Suppressor macrophage treated with lipopolysaccharide for 1 hour (primary cell): ENCODE measurements at places on chromosomes 3 and 15.

DNA sequence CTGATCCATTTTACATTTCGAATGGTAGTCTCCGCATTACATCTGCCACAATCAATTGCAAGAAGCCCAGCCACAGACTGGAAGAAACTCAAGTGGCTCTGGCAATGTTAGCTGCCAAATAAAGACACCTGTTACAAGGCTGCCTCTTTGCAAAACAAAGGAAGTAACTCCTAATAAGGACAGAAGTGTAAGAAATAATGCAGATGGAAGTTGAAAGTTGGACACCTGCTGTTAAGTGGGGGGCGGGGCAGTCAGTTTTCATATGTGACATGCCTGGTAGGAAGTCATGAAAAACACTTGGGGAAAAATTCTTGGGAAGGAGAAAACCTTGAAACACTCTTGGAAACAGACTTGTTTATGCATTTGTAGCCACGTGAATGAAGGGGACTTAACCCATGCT lies 54.1 kb upstream of the ATP2C1 start:
- DNase-seq: no peak

- DNase-seq: no peak
These were observed 46.9 kb downstream of the MBNL1 start for GRCh38 chr3:152315623-152316022.

GRCh38 chr3:72343078-72343477 lies 505.2 kb downstream of the SHQ1 start:
- DNase-seq: no peak

DNA sequence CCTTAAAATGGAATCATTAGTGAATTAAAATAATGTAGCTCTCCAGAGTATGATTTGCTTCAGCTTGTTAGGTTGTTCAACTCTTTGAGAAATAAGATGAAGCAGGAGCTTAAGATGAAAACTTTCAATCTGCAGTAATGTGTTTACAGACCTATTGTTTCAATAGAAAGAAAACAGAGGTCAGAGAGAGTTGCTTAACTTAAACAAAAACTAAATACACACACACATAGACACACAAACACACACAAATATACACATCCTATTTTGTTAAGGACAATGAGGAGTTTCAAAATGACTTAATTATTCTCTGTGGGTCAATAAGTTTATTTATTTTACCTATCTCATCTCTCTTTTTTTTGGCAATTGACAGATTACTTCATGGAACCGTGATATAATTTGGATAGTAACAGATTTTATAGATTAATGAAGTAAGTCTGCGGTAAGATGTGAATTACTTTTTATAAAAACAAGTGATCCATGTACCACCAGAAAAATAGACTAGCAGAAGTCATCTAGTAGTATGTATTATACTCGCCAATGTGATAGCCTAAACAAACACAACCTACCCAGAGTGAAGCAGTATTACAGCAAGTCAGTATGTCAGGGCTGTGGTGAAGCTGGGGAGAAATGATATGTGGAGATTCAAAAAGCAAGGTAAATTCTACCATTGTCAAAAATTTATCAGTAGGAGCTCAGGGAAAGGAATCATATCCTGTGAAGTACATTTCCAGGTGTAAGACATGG lies 76.7 kb upstream of the DCBLD2 start:
- no peak for DNase-seq

DNA sequence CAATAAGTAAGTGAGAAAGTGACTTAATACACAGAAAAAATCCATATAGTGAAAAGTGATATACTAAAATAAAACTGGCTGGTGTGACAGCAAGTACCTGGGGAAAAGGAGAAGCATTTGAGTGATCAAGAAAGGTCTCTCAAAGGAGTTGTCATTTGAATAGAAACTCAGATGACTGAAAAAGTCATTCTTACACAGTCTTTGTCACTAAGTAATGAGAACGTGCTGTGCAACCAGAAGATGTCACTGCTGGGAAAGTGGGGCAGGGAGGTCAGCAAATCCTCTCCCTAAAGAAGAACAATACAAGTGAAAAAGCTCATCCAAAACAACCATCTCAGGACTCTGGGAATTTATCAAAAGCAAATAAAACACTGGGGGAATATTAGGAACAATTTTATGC lies 317.5 kb upstream of the TRIM42 start:
- peak; percentile 1 for DNase-seq

DNA sequence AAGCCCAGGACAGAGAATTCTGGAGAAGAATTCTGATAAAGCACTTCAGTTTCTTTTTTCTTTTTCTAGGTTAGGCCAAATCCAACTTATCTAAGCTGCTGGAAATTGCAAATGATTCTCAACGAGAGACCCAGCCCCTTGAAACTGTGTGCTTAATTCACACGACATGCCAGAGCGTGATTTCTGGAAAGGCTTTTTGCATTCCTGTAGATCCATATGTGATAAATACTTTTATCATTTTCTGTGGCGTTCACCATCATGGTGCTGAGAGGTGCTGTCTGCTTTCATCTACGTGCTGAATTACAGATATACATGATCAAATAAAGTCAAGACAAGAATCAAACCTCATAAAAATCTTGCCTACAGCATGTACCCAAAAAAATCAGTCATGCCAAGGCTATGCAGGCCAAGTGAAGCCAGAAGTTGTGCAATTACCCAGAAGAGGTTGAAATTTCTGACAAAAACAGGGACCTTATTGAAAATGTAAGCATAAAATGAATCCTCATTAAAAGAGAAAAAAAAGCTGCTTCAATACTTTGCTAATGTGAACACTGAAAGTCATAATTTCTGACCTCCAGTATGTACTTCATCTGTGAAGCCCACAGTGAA lies 10.8 kb upstream of the MEF2A start:
- DNase-seq: no peak

GRCh38 chr15:38554354-38554753 lies 10.3 kb downstream of the RASGRP1 start:
- no peak for DNase-seq

DNA sequence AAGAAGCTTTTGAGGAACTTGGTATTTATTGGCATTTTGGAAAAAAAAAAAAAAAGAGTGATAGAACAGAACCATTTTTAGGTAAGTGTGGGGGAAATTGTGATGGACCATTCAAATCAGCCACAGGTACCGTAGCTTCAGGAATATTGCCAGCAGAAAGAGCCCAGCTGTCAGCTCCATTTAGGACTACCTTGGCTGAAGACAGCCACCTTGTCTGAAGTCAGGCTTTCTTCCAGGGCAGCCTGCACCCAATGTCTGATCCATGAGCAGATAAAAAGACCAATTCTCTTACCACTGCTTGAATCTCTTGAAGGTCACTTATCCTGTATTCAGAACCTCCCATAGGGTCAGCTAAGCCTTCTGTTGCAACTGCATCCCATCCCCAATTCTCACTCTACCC lies 37.6 kb downstream of the SLCO3A1 start:
- DNase-seq: no peak

DNA sequence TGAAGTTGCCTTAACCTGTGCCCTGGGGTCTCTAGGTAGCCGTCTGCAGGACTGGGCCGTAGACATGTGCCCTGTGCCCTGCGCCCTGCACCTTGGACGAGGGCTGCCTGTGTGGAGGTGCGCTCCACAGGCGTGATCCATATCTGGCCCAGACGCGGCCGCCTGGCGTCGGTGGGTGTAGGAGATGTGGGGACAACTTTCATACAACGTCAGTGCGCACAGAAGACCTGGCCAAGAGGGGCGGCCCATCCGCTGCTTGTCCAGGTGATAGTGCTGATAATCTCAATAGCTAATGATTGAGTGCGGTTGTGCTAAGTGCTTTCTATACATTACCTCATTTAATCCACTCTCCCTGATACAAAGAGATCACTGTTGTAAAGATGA lies 665 bp upstream of the RASGRP1 start:
- no peak for DNase-seq

DNA sequence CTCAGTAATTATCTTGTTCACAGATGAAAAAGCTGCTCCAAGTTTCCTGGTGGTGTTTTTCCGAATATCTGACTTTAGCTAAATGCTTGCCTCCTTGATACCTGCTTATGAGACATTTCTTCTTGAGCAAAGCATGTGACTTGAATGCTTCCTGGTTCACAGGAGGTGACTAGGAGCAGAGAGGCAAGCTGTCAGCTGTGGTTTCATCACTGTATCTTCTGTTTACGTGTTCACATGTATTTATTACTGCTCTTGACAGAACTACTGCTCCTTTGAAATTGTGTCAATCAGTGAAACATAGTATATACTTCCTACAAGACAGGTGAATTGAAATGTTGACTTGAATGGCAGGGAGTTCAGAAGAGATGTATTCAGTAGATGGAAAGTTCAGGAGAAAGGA lies 8.9 kb upstream of the SPPL2A start:
- peak; percentile 41 for DNase-seq

- no peak for DNase-seq
These were observed 141.8 kb downstream of the XXYLT1 start for GRCh38 chr3:195129072-195129643.

GRCh38 chr3:16430717-16431630 lies 82.5 kb downstream of the RFTN1 start:
- no peak for DNase-seq

DNA sequence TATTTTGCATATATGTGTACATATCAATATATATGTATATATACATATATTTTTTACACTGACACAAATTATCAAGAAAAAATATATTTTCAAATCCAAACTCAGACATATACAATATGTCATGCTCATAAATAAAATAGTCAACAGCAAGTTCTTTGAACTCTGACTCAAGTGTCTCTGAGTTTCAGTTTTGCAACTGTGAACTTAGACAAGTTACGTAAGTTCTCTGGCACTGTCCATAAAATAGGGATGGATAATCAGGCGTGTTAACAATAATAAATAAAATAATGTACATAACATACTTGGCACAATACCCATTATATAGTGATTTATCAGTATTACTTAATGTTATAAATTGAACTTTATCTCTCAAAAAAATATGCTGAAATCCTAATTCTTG lies 12.1 kb upstream of the XRN1 start:
- DNase-seq: no peak

DNA sequence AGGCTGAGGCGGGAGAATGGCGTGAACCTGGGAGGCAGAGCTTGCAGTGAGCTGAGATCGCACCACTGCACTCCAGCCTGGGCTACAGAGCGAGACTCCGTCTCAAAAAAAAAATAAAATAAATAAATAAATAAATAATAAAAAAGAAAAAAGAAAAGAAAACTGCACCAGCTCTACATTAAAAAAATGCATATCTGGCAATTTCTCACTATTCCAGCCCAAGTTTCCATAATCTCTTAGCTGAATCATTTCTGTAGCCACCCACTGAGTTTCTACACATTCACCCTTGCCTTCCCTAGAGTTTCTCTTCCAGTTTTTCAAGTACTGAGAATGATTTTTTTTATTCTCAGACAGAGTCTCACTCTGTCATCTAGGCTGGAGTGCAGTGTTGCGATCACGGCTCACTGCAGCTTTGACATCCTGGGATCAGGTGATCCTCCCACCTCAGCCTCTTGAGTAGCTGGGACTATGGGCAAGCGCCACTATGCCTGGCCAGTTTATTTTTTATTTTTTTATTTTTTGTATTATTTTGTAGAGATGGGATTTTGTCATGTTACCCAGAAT lies 24.5 kb upstream of the SLC7A14 start:
- no peak for DNase-seq

DNA sequence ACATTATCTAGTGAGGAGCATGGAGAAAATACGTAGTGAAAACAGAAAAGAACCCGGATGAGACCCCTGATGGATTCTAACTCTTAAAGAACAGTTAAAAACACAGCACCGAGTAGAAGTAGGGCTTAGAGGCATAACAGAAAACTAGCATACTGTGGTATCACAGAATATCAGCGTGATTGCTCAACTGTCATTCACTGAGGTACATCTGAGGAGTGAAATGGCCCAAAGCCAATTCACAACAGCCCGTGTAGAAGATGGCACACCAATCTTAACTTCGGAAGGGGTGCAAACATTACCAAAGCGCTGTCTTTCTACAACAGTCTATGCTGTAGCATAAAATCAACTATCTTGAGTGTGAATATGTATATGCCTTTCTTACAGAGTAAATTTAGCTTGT lies 1.8 kb downstream of the CLASP2 start:
- DNase-seq: no peak

DNA sequence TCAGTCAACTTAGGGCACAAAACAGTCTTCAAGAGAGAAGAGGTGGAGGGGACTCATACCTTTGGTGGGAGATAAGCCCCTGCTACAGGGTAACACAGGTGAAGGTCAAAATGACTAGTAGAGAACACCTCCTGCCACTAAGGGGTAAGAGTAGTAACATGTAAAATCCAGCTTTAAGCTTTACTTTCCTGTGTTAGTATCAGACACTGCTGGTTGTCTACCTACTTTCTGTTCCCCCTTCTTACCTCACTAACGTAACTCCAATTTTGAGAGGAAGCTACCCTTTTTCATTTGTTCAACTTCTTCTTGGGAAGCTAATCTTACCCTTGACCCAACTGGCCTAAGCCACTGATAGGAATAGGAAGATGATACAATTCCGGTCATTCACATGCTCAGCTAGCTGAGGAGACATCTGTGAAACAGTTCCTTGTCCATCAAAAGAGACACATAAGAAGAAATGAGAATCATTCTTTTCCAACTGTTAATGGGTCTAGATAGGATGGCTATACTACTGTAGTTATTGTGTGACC lies 826.8 kb upstream of the CFAP20DC start:
- no peak for DNase-seq

GRCh38 chr3:130648293-130648692 lies 98.3 kb downstream of the PIK3R4 start:
- no peak for DNase-seq

GRCh38 chr3:186413615-186414415 lies 51.8 kb upstream of the DGKG start:
- DNase-seq: no peak

GRCh38 chr3:71488882-71489281 lies 94.6 kb downstream of the FOXP1 start:
- no peak for DNase-seq

- no peak for DNase-seq
These were observed 27.3 kb downstream of the PTPN23 start for GRCh38 chr3:47407896-47408838.

DNA sequence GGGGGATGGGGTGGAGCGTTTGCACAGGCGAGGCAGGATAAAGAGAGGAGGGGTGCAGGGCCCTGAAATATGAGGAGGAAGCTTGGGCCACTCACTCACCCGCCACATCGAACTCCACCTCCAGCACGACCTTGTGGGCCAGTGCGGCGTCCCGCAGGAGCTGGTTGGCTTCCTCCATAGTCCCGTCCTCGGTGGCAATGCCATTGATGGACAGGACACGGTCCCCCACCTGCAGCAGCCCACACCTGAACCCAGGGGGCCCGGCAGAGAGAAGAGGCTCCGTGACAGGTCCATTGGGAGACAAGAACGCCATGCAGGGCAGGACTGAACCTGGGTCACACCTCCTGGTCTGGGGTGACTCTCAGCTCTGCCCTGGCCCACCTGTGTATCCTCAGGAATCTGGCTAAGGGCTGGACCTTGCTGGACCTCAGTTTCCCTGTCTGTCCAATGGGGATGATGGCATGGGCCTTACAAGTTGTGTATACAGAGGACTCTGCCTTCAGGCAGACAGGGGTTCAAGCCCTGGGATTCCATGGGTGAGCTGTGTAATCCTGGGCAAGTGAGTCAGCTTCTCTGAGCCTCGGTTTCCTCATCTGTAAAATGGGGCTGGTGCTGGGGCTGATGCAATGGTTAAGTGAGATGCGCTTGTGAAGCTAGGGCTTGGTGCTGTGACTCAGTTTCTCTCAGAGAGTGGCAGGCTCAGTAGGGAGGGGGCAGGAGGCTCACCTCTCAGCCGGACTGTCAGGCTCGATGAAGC lies 26.4 kb downstream of the GRIP2 start:
- DNase-seq: no peak
